Thoracic aorta (tissue), 2 donors: ENCODE measurements at places on chromosomes 2 and 18. TPM values are rescaled to one million over a fixed set of nuclear protein-coding genes. Genes with fewer than 3 reads are reported as not detected.
A peak's percentile ranks its signal among the peaks of the same experiment; 100 is the strongest.

Gene MOGAT1
- total RNA-seq, result not detected

Gene ABCG8
- not detected for total RNA-seq

DNA sequence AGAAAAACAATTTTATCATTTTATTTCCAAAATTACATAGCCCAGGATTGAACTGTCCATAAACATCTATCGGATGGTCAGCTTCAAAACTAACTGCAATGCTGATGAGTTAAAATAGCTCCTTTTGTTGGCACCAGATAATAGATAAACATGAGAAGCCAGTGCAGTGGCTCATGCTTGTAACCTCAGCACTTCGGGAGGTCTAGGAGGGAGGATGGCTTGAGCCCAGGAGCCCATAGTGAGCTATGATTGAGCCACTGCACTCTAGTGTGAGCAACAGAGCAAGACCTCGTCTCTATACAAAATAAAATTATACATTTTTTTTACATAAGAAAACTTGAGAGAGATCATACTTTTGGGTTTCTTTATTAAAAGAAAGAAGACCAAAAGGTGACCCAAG lies 34.6 kb upstream of the IMPA2 start:
- H3K36me3 ChIP-seq, result no peaks in the 10 kb centered on the region
- H3K27ac ChIP-seq, result peak overlapping the region; percentile 97
- no peaks in the 10 kb centered on the region for H3K27me3 ChIP-seq
- H3K4me1 ChIP-seq, result peaks cover 17% of the 10 kb centered on the region
- no peak for DNase-seq

DNA sequence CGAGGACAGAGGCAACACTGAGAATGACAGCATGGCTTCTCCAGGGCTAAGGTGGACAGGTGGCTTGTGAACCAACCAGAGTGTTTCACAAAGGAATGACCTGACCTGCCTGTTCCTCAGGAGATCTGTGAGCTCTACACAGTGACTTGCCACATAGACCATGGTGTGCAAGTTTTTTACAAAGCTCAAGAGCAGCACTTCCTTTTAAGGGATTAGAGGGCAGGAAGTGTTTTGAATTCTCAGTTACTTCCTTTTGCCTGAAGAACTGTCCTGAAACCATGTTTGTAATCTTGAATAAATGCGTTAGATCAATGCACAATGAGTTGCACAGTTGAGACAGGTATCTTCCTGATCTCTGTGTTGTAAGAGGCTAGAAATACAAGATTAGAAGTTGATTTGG lies 421.9 kb downstream of the THSD7B start:
- DNase-seq, result no peak
- no peaks in the 10 kb centered on the region for H3K4me1 ChIP-seq
- H3K27me3 ChIP-seq, result no peaks in the 10 kb centered on the region
- no peak overlapping the region for H3K27ac ChIP-seq

GRCh38 chr2:203155406-203155805 lies 83.4 kb upstream of the CYP20A1 start:
- no peaks in the 10 kb centered on the region for H3K27me3 ChIP-seq
- no peak overlapping the region for H3K27ac ChIP-seq
- peaks cover 29% of the 10 kb centered on the region for H3K36me3 ChIP-seq
- no peak overlapping the region for H3K4me3 ChIP-seq
- no peak for DNase-seq

- no peak overlapping the region for H3K4me3 ChIP-seq
- no peak for DNase-seq
- H3K27ac ChIP-seq, result no peak overlapping the region
- H3K27me3 ChIP-seq, result no peaks in the 10 kb centered on the region
Measured at GRCh38 chr2:172038604-172039003, 38.9 kb downstream of the METAP1D start.

DNA sequence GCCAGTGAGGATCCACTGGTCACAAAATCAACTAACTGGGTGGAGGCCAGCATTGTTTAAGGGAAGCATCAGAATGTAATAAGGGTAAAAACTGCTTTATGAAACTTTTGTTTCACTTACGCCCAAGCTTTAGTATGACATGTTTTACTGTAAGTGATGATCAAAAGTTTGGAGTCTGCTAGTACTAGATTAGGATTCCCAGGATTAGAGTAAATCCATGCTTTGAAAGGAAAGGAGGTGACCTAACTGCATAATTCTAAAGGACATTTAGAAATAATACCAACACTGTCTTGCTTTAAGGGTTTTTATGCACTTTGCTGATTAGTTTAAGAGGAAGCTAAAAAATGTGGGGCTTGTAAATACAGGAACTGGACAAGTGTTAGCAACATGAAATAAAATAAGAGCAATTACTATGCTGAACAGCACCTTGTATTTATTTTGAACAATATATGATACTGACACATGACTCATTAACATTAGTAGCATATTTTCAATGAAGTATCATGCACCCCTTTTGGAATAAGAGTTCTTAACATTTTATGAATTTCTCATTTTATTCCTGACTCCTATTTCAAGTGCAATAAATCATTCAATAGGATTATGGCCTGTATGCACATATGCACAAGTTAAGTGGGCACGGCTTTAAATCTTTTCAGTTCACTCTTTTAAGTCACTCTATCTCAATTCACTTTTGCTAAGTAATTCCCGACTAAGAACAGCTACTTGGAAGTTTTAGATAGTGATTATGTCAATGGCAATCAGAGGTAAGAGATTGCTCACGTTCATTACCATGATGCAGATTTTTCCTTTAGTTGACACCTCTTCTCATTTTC lies 62.5 kb downstream of the STK39 start:
- peaks cover 27% of the 10 kb centered on the region for H3K4me1 ChIP-seq
- no peak for DNase-seq
- no peaks in the 10 kb centered on the region for H3K36me3 ChIP-seq
- H3K27ac ChIP-seq, result no peak overlapping the region
- H3K27me3 ChIP-seq, result no peaks in the 10 kb centered on the region
- no peak overlapping the region for H3K4me3 ChIP-seq

DNA sequence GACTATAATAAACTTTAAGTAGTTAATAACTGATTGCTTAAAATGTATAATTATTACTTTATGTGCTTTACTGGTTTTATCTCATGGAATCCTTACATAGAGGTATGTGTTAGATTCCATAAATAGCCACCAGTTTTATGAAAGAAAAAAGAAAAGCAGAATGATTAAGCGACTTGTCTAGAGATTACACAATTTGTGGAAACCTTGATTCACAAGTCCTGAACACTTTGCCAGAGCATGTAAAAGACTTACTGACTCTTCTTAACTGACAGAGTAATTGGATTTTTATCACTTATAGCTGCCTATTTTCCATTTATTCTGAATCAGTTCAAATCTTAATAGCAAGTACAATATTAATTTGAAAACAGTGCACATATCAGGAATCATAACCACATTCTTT lies 448.7 kb upstream of the NETO1 start:
- H3K4me1 ChIP-seq, result no peaks in the 10 kb centered on the region
- no peak overlapping the region for H3K27ac ChIP-seq
- no peaks in the 10 kb centered on the region for H3K27me3 ChIP-seq
- no peaks in the 10 kb centered on the region for H3K36me3 ChIP-seq
